AG08395 (cell line): ENCODE measurements at places on chromosomes 16 and 17.

DNA sequence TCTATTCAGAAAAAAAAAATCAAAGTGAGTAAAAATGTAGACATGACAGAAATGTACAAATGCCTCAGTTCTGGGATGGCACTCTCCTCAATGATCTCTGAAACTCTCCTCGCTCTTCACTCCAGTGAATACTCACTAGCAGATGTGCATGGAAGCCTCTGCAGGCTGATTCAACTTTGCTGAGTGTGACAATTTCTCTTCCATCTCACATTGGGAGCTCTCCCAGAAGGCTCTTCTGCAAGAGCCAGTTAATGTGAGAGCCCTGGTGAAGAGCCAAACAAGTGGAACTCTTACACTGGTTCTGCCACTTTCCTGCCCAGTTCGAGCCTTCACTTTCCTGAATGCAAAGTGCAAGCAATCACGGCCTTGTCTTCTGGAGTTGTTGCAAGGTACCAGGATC is 147.1 kb upstream of the IRX6 start:
- no peak for DNase-seq

GRCh38 chr16:58035356-58036170 is 10.0 kb downstream of the MMP15 start:
- no peak for DNase-seq

- peak; percentile 80 for DNase-seq
Measured at GRCh38 chr16:67181346-67181745, 2.4 kb downstream of the MATCAP1 start.

DNA sequence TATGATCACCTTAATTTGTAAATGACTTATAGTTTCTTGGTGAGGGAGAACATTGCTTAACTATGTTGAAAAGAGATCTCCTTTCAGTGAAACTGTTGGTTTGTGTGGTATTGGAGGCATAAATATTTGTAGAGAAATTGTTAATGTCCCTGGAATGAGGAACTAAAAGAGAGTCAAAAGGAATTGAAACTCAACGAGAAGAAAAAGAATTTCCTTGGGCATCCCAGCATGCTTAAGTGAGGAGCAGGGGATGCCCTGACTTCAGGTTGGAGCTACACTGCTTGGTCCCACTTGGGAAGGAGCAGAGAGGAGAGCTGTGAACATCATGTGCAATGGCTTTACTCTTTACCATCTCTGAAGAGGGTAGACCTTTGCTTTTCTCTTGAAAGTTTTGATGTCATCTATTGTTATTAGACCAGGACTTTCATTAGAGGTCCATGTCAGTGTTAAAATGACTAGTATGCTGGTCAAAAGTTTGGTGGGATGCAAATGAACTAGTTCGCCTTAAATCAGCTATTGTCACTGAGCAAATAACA is 21.7 kb downstream of the KRT23 start:
- peak; percentile 60 for DNase-seq

DNA sequence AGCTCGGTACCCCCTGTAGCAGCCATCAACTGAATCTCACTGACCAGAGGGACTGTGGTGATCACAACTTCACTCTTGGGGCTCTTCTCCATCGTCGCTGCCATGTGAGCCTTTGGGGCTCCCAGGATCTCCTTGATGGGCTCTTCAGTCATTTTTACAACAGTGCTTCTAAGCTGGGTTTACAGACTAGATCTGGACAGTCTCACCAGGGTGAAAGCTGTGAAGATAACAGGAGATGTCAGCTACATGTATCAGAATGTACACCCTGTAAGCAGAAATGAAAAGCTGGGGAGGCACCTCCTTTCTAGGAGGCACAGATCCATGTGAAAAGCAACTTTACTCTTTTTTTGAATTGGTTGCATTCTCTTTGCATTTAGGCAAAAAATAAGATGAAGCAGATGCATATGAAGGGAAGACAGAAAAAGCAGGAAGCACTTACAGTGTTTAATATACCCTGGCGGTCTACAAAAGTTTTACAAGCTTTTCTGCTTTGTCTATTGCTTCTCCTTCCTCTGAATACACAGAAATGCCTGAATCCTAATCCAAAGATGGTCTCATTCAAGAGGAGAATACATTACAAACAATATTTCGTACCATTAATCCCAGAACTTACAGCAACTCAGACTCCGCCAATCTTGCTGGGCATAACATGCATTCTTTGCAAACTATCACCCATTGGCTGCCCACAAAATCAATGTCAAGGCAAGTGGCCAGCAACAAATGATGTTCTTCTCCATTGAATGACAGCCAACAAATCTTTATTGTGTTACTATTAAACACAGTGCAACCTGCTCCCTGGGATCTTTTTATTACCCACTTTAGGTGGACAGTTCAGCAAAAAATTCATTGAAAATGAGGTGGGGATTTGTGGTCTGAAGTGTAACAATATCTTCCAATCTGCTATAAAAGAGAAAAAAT is 1.5 kb downstream of the TMEM100 start:
- DNase-seq = no peak
